T-helper 9 cell (primary cell): ENCODE measurements at places on chromosomes 3 and 15.

GRCh38 chr3:16270855-16271254 is 5.8 kb downstream of the OXNAD1 start:
- DNase-seq: no peak

DNA sequence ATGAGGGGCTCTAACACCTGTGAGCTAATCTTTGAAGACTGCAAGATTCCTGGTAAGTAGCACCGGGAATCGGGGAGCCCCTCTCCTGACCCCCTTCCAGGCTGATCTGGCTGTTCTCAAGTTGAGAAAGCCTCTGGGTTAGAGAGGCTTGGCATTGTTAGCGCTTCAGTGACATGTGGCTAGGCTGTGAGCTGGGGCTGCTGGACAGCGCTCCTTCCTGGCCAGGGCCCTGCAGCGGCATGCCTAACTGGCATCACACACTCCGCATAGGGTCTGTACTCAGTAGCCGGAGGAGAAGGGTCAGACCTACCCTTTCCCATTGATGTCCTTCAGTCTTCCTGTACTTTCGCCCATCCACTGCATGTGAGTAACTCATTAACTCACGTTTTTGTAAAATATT is 7.4 kb downstream of the IVD start:
- no peak for DNase-seq

- DNase-seq: no peak
These were observed 8.6 kb upstream of the CSK start for GRCh38 chr15:74773329-74773728.

- no peak for DNase-seq
These were observed 800.8 kb downstream of the MCTP2 start for GRCh38 chr15:95032156-95032555.

DNA sequence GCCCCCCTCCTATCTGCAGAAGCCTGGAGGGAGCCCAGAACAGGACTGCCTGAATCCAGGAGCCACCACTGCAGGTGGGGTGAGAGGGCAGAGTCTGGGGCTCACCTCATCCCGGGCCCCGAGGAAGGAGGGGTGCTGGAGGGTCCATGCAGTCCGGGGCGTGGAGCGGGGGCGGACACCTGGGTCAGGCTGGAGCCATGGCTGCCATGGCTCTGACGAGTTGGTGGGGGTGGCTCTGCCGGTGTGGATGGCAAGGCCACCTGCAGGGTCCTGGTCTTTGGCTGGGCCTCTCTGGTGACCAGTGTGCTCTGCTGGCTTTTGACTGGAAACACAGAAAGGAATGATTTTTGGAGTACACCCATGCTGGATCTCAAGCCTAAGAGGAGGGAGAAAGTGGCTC is 47.4 kb downstream of the DZIP1L start:
- DNase-seq: no peak

DNA sequence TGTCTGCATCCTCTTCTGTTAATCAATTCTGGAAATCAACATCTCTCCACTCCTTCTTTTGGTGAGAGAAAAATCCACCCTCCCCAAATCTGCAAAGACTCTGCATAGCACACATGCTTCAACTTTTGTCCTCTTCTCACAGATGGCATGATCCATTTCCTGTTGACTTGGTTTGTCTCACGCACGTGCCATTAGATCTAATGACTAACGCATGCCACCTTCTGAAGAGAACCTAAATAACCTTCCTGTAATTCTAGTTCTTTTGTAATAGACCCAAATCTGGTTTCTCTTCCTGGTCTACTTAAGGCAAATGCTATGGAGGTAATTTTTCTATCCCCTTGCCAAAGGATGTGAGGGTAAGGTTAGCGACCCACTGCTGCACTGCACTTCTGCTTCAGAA is 51.0 kb upstream of the ATOSA start:
- peak; percentile 8 for DNase-seq

GRCh38 chr3:112651516-112651915 is 10.6 kb upstream of the CCDC80 start:
- no peak for DNase-seq

DNA sequence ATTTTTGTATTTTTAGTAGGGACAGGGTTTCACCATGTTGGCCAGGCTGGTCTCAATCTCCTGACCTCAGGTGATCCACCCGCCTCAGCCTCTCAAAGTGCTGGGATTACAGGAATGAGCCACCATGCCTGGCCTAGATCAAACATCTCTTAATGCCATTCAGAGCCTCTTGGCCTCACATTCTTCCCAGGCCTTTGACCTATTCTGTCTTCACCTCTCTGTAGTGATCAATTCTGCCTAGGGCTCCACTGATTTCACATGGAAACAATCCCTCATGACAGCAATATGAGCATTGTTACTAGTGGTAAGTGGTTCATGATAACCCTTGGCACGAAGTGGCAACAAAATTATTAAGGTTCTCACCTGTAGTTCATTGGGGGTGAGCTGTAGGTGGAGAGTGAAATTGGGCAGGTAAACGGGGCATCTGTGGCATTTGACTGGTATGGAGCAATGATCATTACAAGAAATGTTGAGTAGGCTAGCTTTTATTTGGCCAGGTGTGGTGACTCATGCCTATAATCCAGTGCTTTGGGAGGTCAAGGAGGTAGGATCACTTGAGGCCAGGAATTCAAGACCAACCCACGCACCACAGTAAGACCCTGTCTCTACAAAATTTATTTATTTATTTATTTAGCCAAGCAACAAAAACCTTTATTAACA is 4.8 kb upstream of the ARPIN start:
- no peak for DNase-seq

DNA sequence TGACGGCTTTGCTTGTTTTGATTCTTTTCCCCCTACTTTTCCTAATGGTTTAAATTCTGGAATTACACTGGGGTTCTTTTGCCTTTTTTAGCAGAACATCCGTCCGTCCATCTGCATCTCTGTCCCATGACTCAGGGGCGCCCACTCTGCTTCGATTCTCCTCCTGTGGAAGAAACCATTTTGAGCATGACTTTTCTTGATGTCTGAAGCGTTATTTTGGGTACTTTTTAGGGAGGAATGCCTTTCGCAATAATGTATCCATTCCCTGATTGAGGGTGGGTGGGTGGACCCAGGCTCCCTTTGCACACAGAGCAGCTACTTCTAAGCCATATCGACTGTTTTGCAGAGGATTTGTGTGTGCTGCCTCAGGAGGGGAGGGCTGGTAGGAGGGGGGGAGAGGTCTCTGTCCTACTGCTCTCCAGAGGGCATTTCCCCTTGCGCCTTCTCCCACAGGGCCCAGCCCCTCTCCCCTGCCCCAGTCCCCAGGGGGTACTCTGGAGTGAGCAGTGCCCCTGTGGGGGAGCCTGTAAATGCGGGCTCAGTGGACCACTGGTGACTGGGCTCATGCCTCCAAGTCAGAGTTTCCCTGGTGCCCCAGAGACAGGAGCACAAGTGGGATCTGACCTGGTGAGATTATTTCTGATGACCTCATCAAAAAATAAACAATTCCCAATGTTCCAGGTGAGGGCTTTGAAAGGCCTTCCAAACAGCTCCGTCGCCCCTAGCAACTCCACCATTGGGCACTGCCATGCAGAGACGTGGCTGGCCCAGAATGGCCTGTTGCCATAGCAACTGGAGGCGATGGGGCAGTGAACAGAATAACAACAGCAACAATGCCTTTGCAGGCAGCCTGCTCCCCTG is 19.5 kb upstream of the BSN start:
- DNase-seq: no peak

- peak; percentile 70 for DNase-seq
These were observed 67.2 kb downstream of the CACNA2D2 start for GRCh38 chr3:50436114-50436674.

DNA sequence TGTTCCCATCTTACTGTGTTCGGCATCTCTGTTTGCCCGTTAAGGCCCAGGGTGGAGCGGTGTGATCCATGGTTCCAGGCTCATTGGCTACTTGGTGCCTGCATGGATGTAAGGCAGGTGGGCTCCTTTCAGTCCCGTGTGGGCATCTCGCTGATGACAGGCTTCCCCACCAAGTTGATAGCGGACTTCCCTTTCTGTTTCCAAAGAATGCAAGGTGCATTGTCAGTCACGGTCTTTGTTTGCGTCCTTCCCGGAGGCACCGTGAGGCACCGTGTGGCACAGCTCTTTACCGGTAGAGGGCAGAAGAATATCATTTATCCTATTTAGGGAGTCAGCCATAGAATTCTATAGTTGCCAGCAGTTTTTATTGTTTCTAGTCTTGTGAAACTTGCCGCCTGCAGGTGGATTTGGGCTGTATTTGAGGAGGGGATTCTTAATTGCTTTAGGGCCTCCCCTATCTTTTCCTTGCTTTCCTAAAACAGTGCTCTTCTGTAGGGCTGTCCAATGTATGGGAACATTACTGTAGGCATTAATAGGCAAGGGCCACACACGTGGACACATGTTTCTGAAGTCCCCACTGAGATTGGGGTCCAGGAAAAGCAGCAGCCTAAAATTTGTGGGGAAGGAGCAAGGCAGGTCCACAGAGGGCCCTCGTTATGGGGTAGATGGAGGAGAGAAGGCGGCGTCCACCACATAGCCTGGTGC is 244.1 kb downstream of the SLCO3A1 start:
- peak; percentile 38 for DNase-seq

- DNase-seq: no peak
These were observed 305.1 kb downstream of the CACNA2D3 start for GRCh38 chr3:54427501-54427900.
